ENCODE measurements at places on chromosomes 11 and 22. TPM values are rescaled to one million over a fixed set of nuclear protein-coding genes. Genes with fewer than 3 reads are reported as not detected.

PATE2 gene
- total RNA-seq = not detected

OR8I2 gene
- total RNA-seq = not detected

GRCh38 chr22:35589071-35589755 lies 27.9 kb downstream of the MB start:
- DNase-seq = peak; percentile 71

SLC16A8 gene
- total RNA-seq = not detected

DNA sequence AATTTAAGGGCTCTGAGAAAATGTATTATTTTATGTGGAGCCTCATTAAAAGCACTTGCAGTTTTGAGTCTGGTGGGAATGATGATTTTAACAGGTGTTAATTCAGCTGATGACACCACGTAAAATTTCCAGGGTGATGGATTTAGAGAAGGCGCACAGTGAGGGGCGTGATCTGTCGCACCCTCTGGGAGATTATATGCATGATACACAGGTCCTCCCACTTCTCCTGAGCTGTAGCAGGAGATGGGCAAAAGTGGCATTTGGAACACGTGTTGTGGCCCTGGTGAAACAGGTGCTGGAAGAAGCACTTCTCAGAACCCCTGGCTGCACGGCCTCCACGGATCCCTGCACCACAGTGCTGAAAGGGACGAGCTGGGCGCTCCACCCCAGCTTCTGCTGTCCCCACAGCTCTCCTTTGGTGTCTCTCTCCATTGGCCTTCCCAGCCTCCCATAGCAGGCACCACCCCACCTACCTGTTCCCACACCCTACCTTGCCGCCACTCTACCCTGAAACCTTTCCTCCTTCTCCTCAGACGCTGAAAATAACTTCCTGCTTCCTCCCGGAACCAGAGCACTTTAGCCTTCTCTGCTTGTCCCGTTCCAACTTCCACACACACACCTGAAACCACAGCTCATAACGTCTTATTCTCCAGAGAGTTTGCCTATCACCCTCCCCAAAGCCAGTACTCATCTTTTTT lies 6.9 kb upstream of the SORL1 start:
- DNase-seq = no peak

GRCh38 chr11:28077521-28077920 lies 30.4 kb downstream of the KIF18A start:
- no peak for DNase-seq

INS gene
- not detected for total RNA-seq

- no peak for DNase-seq
Measured at GRCh38 chr11:1555713-1556153, 16.3 kb downstream of the DUSP8 start.

GALNT18 gene
- 11.6 TPM for total RNA-seq

ADAMTS15 gene
- total RNA-seq = 10.1 TPM

GRCh38 chr11:94139416-94139815 lies 10.8 kb downstream of the PANX1 start:
- no peak for DNase-seq

- no peak for DNase-seq
Measured at GRCh38 chr22:49920859-49921258, 2.4 kb downstream of the CRELD2 start.

P2RY6 gene
- 2.9 TPM for total RNA-seq

- DNase-seq = no peak
Measured at GRCh38 chr11:133708547-133709051, 136.7 kb downstream of the SPATA19 start.

DNA sequence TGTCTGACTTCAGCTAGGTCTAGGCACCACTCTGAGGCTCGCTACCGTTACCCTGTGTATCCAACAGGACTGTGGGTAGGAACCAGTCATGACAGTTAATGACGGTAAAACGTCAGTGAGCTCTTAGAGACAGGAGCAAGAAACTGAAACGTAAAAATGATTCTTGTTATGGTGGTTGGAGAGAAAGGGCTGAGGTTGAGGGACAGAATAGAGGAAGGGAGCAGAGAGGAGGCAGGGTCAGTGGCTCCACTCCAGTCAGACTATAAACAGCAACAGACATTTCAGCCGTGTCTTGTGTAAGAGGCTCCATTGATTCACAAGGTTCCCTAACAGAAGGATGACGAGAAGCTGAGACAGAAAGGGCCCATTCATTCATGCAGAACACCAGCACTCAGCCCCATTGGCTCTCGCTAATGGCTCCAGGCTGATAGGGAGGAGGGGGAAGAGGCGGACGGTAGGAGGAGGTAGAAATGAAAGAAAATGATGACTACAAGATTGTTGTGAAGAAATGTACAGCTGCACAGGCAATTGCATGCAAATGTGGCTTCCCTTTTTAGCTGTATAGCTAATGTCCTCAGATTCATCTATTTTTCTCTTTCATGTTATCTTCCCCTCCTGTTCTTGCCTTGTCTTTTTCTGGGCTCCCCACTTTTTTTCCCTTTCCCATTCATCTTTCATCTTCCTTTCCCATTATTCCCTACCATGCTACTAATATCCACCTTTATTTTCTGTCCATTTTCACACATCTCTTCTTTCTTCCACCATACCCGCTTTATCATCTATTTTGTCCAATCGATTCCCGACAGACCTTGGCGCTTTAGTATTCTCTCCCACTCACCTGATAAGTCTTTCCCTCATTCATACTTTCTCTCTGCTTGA lies 34.3 kb downstream of the ETS1 start:
- DNase-seq = peak; percentile 35

GRCh38 chr11:19672586-19673206 lies 39.9 kb upstream of the NAV2 start:
- no peak for DNase-seq

CNTF gene
- total RNA-seq = 3.1 TPM

GRCh38 chr22:21712751-21713427 lies 22.7 kb downstream of the YPEL1 start:
- peak; percentile 82 for DNase-seq

- DNase-seq = peak; percentile 73
Measured at GRCh38 chr11:86938900-86939880, 16.0 kb downstream of the FZD4 start.

MAP6 gene
- total RNA-seq = 3.8 TPM

DNA sequence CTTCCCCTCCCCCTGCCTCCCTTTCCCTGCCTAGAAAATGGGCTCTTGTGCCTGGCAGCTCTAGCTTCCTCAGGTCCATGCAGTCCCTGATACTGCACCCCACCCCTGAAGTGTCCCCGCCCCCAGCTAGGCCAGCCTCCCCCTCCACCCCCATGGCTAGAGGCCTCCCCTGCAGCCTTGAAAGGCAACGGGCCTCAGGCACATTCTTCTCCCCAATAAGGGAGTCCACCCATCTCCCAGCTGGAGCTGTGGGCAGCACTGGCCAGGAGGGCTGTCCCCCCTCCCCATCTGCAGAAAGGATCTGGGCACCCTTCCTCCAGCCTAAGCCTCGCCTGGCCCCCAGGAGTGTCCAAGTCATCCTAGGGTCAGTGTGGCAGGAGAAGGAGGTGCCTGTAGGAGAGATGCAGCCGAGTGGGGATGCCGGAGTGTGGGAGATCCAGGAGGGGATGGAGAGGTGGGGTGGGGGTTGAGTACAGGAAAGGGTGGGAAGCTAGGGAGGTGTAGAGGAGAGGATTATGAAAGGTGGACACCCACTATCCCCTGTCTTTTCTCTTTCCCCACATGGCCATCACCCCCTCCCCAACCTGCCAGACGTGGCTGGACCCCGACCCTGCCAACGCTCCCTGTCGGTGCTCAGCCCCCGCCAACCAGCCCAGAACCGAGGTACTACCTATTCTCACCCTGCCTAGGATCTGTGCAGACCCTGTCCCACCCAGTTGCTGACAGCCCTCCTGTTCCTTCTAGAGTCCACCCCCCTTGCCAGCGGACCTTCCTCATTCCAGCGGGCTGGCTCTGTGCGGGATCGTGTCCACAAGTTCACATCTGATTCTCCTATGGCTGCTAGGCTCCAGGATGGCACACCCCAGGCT lies 9.3 kb downstream of the SMTN start:
- DNase-seq = no peak

EXPH5 gene
- 4.5 TPM for total RNA-seq

DNA sequence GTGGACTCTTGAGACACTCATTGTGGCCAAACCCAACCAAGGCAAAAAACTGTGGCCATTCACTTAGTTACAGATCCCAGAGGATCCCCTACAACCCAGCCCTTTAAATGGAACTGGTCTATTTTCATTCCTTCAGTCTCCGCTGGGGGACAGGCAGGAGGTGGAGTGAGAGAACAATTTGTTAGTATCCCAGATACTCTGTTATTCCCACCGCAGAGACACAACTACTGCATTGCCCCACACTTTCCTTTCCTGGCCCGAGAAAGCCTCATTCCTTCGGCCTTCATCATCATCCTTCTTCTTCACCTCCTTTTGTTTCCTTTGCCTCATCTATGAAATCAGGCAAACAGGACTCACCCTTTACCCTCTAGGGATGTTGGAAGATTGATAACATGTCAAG lies 191.1 kb downstream of the NTM start:
- DNase-seq = no peak

DNA sequence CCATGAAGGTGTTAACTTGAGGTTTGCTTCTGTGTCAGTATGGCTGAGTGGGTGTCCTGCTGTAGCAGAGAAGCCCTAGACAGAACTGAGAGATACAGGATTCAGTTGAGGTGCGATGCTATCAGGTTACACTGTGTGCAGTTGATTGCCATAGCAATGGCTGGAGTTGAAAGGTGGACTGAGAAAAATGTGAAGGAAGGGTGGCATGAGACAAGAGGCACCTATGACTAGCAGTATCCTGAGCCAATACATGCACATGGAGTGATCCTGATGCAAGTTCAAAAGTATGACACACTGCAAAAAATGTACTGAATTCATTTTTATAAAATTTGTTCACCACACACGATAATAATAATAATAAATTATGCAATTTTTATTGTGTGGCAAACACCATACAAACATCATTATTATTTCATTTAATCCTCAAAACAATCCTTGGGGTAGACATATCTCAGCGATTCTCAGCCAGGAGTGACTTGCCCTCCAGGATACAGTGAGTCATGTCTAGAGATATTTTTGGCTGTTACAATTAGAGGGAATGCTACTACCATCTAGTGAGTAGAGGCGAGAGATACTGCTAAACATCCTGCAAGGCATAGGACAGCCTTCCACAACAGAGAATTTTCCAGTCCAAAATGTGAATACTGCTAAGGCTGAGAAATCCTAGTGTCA lies 3.9 kb upstream of the PIWIL4 start:
- no peak for DNase-seq

IRAG1 gene
- total RNA-seq = 5.7 TPM

GRCh38 chr22:33380789-33381530 lies 322.8 kb upstream of the SYN3 start:
- DNase-seq = peak; percentile 12

DNA sequence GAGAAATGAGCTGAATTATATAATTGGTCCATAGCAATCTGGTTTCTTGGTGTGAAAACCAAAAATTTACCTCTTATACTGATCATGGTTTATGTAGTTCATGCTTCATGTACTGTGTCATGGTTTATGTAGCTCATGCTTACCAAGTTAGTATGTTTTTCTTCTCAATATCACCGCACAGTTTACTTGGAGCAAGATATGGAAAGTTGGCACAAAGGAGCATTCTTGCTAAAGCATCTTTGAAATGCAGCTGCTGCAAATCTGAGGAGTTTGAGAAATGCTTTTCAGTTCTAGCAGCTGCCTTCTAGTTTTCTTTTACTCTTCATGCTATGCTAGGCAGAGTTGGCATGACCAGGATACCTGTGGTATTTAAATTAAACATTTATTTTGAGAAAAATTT lies 4.5 kb downstream of the OR10G7 start:
- DNase-seq = no peak

DNA sequence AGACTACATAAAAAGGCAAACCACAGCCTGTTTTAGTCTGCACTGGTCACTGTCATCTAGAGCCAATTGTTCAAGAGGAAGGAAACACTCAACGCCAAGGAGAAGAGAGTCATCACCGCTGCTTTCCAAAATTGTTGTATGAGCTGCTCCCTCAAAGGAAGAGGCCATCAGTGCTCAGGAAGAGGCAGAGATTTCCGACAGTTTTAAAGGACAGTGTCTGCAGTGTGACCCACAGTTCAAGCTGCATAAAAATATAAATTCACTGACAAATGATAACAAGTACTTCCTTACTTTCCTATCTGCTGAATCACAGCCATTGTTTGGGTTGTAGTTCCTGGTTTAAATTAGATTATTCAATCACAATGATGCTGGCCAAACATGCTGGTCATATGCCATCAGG lies 16.4 kb downstream of the PRCP start:
- DNase-seq = no peak

PANX3 gene
- total RNA-seq = not detected

DNA sequence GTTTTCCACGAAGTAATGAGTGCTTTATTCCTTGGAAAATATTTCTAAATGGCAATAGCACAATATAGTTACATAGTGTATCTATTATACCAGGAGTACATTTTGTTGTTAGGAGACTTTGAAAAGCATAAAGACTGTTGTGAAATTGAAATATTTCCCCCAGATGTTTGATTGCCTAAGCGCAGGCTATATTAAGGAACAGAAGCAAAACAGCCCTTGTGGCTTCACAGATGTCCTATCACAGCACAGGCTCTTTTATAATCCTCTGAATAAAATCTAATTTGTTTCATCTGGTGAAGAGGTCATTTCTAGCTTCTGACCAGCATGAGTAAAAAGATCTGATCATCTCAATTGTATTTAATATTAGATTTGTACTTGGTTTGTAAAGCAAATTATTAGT lies 48.2 kb downstream of the BSX start:
- DNase-seq = no peak

DNA sequence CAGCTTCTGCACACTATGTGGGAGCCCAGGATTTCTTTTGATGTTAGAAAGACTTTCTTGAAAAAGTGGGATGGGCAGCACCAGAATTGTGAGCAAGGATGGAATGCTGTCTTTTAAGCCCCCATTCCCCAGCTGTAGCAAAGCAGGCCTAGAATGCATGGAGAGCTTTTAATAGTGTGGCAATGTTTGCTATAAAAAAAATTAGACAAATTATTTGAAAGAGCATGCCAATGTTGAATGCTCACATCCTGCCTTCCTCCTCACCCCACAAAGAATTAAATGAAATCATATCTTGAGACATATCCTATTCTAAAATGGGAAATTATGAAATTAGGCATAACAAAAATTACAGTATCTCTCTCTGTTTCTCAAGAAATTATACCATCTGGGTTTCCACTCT lies 154.7 kb downstream of the C11orf91 start:
- no peak for DNase-seq

GRCh38 chr11:927871-928270 lies 2.2 kb downstream of the AP2A2 start:
- DNase-seq = no peak

DNA sequence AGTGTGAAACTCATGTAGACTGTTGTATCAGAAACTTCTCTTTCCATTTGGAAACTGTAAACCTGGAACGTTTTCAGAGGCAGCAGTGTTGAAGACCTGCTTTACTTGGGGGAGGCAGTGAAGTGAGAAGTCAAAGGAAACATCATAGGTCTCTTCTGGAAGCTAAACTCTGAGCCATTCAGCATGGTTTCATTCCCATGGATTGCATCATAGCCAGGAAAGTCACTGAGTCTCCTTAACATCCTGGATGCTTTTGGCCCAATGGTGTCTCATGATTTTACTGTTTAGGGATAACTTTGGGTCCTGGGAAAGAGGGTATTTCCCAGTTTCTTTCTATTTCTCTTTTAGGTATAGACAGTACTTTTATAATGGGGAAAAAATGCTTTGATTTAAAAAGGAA lies 153.2 kb upstream of the E2F8 start:
- no peak for DNase-seq

- no peak for DNase-seq
Measured at GRCh38 chr11:13699041-13699440, 30.6 kb downstream of the FAR1 start.

OR2AG2 gene
- total RNA-seq = 0.12 TPM
